ENCODE measurements at places on chromosomes 11 and 22.

DNA sequence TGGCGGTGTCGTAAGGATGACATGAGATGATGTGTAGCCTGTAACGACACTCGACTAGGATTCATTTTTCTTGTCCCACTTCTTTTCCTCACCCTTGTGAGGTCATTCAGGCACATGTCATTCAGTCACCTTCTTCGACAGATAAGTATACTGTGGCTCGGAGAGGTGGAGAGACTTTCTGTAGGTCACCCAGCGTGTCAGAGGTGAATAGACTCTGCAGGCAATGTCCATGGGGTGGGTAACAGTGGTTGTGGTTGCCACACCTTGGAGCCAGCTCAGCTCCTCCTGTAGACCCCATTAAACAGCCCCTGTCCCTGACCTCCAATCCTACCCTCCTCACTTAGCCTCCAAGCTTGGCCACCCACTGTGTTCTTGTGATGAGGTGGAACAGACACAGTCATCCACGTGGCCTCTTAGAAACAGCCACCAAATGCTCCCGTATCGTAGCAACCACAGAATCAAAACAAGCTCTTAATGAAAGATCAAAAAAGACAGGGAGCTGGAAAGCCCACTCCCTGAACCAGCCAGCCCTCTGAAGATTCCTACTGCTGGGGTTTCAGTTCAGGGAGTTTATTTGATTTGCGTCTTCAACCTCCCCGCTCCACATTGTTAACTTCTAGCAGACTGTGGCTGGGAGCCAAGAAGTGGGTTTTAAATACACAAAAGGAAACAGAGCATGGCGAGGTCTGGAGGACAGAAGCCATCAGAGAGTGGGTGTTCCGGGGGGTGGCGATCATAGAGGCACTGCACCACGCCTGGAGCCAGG lies 89.0 kb upstream of the GRK3 start:
- DNase-seq: no peak

- DNase-seq: no peak
Measured at GRCh38 chr11:8566613-8567210, 27.3 kb downstream of the STK33 start.

- no peak for DNase-seq
Measured at GRCh38 chr22:26700886-26701285, 43.5 kb downstream of the MIAT start.

DNA sequence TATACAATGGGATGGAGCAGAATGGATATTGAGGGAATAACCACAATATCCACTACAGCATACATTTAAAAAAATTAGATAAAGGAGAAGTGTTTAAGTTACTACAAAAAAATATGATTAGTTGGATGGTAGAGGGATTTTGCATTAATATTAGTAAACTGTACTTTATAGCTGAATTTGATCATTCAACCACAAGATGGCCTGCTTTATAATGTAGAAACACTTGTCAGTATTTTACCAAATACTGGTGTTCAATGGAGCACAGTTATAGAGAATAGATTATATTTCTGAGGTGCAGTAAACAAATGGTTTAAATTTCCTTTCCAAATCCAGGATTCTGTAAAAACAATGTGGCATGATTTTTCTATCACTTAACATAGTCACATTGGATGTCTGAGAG lies 818.8 kb upstream of the CHORDC1 start:
- no peak for DNase-seq

GRCh38 chr11:120900643-120901042 lies 123.3 kb upstream of the TBCEL start:
- no peak for DNase-seq

DNA sequence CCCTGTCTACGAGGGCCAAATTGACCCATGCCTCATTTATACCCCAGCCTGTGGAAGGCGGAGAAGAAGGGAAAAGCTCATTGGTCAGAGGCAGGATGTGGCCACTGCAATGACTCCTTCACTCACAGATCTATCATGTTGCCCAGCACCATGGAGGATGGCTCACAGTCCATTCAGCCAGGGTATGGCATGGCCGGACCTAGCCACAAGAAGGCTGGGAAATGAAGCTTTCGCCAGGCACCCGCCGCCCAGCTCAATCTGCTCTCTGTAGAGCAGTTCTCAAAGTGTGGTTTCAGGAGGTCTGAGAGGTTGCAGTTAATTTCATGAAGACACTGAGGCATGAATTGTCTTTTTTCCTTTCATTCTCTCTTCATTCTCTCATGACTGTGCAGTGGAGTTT lies 40.6 kb upstream of the LINC01488 start:
- no peak for DNase-seq

- no peak for DNase-seq
Measured at GRCh38 chr22:22995166-22995565, 75.2 kb upstream of the GNAZ start.

- DNase-seq: no peak
Measured at GRCh38 chr11:43736502-43737200, 56.1 kb downstream of the HSD17B12 start.

GRCh38 chr22:40493441-40493840 lies 123.0 kb downstream of the SGSM3 start:
- no peak for DNase-seq

- DNase-seq: peak; percentile 81
Measured at GRCh38 chr11:696955-697491, 1.4 kb downstream of the TMEM80 start.

DNA sequence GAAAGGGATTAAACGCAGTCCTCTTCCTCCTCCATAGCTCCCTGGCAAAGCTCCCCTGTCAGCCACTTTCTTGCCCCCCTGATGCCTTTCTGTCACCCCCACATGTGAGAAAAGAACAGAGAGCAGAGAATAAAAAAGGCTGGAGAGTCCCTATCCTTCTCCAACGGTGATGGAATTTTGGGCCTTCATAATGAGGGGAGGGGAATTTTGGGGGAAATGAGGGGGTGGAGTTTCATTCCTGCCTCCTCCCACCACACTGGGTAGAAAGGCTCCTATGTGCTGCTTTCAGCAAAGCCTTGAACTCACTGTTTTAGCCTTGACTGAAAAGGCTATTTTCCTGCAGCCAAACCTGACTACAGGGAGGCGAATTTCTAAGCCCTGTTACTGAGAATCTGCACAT lies 59.3 kb downstream of the C11orf58 start:
- no peak for DNase-seq
